Motor neuron (in vitro differentiated cells): ENCODE measurements at places on chromosomes 5 and 9. TPM values are rescaled to one million over a fixed set of nuclear protein-coding genes. Genes with fewer than 3 reads are reported as not detected.

LPAR1 gene
- 1.3 and 1.4 TPM in 2 replicates for total RNA-seq

DNA sequence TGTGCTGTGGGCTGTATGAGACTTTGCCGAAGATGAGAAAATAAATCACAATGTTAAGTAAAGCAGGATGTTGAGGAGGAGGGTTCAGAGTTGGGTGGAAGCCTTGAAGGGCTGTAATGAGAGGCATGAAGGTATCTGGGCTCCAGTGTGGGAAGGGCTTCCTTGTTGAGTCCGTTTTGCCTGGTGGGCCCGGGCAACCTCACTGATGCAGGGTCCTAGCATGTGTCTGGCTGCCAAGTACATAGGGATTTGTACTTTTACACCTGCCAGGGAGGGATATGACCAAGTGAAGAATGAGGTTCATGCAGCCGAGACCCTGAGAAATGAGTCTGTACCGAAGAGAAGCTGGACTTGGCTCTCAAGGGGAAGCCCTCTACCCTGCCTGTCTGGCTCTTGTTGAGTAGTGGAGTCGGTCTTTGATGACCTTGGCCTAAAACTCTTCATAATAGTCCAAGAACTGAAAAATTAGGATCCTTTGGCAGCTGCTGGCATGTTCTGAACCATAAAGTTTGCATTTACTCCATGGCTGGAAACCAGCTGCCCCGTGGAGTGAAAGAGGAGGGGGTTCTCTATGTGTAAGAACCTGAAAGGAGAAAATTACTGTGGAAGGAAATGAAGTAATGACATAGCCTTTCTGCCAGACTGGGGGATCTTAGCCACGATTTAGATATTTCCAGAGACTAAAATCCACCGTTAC, 59.0 kb upstream of the DPYSL3 start:
- ATAC-seq, result no peak

- no peak for ATAC-seq
Observed at GRCh38 chr5:1786621-1787471, 12.8 kb downstream of the MRPL36 start.

TMEM250 gene
- total RNA-seq, result 30.9 and 32.6 TPM in 2 replicates

TTC16 gene
- total RNA-seq, result 0.09 and 0.25 TPM in 2 replicates

- ATAC-seq, result no peak
Observed at GRCh38 chr5:57174890-57175510, 1.1 kb downstream of the GPBP1 start.

MYMK gene
- total RNA-seq, result not detected in 2 replicates

DNA sequence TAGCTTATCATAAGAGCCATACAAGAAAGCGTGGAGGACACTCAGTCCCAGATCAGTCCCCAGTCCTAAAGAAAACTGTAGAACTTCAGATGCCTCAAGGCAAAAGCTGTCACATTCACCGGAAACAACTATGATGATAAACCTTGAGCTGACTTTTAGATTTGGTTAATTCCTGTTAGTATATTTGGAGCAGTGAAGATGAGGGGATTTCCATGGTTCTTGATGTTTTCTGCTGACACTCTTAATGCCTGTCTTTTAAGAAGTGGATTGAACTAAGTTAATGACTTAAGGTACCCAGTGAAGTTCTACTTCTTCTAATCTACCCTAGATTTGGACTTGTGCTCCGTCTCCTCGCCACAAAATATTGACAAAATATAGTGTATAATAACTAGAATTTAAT, 355.0 kb downstream of the EBF1 start:
- no peak for ATAC-seq

DNA sequence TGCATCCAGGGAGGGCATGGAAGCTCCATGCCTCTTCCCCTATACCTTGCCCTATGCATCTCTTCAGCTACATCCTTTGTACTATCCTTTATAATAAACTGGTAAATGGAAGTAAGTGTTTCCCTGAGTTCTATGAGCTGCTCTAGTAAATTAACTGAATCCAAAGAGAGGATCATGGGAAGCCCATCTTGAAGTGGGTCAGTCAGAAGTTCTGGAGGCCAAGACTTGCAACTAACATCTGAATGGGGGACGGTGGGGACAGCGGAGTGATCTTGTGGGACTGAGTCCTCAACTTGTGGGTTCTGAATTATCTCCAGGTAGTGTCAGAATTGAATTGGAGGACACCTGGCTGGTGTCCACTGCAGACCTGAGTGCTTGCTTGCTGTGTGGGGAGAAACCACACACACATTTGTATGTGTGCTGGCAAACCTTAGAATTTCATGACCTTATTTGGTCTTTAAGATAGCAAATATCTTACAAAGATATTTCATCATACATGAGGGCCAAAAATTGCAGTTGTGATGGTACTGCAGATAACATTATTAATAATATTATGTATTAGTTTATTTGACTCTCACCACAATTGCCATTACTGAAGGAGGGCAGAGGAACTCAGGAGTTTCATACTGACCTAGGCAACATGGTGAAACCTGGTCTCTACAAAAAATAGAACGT, 5.5 kb upstream of the PRELID2 start:
- ATAC-seq, result no peak

TTF1 gene
- total RNA-seq, result 13.9 and 16.2 TPM in 2 replicates

BTNL8 gene
- total RNA-seq, result not detected in 2 replicates

ANKRD33B gene
- 5.5 and 5.6 TPM in 2 replicates for total RNA-seq

TMEM252 gene
- not detected in 2 replicates for total RNA-seq

IL4 gene
- not detected in 2 replicates for total RNA-seq

DNA sequence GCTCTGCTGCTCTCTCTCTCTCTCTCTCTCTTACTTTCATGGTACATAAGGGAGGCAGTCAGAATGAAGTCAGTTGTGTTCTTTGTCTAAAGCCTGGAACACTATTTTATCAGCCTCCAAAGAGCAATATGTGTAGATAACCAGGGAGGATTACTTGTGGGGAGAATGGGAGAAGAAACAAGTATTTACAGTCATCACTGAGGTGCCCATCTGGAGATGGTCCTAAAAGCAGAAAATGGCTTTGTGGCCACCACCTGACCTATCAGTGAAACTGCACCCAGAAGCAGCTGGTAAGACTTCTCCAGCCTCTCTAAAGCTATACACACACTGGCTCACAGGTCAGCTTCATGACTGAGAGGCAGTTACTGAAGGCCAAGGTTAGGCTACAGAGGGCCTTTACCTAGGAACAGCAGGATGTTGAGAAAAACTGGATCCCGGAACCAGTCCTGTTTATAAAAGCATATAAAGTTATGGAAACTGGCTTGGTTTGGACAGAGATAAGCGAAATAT, 75.1 kb downstream of the MRPS27 start:
- ATAC-seq, result peak; percentile 84

DNA sequence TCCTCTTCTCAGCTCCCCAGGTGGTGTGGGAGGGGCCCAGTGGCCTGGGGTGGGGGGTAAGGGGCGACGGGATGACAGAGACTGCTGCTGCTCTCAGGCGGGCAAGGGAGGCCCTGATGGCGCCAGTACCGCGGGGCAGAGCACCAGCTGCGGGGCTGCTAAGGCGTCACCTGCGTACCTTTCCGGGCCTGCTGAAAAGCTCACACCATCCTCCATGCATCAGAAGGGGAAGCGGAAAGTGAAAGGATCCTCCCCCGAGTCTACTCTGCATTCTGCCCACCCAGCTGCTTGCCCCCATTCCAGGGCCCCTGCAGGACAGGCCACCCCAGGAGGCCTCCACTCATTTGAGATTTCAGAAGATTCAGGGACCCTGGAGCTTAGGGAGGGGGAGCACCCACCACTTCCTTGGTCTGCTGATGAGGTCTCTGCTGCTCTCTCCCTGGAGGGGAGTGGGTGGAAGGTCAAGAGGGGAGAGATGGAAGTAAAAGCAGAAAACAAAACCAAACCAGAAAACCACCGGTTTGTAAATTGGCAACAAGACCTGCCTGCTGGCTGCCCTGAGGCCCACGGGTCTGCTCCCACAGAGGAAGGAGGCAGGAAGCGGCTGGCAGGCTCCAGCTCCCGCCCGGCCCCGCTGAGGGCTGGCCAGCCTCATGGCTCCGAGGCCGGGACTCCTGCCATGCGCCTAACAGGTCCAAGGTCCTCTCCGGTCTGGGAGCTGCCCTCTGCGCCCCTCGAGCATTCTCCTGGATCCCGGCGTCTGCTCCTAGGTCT, 33.6 kb downstream of the PRRT1B start:
- ATAC-seq, result no peak

DNA sequence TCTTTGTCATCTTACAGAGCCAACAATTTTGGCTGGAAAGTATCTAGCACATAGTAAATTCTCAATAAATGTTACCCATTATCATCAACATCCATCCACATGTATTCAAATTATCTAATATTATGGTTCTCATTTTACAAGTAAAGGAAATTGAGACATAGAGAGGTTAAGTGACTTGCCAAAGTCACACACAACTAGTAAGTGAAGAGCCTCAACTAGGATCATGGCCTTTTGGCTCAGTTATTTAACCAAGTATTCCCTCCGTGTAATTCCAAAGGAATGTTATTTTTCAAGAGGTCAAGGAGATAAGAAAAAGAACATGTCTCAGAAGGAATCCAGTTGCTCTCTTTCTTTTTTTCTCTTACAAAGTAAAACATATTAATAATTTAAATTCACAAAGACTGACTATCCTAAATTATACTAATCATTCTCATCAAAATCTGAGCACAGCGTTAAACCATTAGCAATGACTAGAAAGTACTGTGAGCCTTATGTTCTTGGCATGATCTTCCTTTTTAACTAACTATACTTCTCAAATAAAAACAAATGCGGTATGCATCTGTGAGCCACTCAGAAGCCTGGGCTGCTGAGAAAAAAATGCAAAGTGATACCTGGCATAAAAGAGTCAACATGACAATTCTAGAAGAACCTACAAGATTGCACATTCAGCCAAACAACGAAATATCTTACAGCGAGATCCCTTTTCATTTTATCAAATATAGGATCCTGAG, 350.9 kb downstream of the GLIS3 start:
- no peak for ATAC-seq

GRCh38 chr9:8254541-8254940, 455.0 kb upstream of the DMAC1 start:
- no peak for ATAC-seq

SAPCD2 gene
- total RNA-seq, result 2.4 and 3.5 TPM in 2 replicates

GRCh38 chr9:70012569-70012968, 31.1 kb upstream of the MAMDC2 start:
- ATAC-seq, result no peak

TAF1L gene
- 0.09 and 0.77 TPM in 2 replicates for total RNA-seq

- ATAC-seq, result no peak
Observed at GRCh38 chr9:8346296-8346695, 546.7 kb upstream of the DMAC1 start.
